Transverse colon (tissue), 4 donors: ENCODE measurements at places on chromosomes 1 and 21.

GRCh38 chr1:6241887-6242740, 1.9 kb upstream of the HES3 start:
- DNase-seq = no peak

- peak; percentile 66 for DNase-seq
These were observed 2.9 kb downstream of the GFI1 start for GRCh38 chr1:92483610-92484471.

DNA sequence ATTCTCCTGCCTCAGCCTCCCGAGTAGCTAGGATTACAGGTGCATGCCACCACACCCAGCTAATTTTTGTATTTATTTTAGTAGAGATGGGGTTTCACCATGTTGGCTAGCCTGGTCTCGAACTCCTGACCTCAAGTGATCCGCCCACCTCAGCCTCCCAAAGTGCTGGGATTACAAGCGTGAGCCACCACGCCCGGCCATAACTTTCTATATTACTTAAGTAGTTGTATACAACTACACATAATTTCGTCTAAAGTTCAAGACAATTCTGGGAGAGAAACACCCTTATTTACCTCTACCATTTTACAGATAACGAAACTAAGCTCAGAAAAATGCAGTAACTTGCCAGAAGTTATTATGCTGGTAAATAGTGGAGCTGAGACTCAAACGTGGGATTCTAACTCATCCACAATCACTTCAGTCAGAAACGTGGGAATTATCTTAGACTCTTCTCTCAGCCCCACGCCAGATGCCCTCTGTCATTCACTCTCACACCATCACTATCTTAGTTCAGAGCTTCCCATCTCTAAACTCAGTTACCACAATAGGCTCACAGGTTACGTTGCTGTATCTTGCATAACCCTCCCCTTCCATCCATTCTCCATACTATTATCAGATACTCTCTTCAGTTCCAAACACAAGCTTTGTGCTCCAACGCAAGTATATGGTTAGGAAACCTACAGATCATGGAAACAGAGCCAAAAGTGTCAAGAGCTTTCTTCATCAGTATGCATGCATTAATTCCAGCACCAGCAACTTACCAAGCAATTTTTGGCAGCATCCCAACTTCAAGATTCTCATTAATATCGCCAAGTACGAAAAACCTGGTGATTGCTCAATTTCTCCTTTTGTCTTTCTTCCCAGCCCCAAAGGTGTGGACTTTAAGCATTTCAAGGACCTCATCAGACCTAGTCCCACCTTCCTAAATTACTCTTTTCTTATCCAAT, 69.3 kb downstream of the RERE start:
- peak; percentile 58 for DNase-seq

DNA sequence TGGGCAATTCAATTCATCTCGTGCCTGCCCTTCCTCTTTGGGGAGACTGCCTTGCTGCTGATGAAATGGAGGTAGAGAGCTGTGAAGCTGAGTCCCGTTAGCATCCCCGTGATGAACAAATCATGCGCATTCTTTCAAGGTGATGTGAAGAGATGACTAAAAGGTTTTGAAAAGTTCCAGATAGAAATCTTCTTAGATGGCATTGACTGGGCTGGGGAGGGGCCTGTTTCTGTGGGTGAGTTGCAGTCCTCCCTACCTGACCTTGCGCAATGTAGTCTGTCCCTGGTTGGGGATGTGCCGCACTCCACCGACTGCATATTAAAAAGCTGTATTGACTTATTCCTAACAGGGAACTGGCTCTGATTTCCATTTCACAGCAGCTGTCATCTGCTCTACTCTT, 49.6 kb downstream of the ST6GALNAC3 start:
- no peak for DNase-seq

- DNase-seq = no peak
These were observed 56.9 kb downstream of the OPTC start for GRCh38 chr1:203550846-203551245.

DNA sequence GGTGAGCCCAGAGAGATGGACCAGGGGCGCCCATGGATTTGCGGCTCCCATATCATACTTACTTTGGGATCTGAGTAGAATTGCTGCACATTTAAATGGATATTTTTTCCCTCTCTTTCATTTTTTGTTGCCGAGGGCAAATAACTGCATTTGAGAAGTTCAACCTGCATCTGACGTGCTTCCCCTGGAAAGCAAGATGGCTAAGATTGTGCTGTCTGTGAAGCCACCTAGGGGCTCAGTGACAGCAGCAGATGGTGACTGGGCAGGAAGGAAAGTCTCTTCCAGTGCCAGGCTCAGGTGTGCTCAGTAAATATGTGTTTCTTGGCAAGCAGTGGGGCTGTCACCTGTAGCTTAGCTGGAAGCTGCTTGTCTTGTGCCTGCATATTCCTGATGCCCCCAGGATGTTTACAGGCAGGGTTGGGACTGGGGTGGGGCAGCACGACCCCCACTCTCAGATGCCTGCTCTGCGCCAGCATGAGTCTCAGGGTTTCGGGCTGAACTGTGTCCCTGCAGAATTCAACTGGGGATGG, 59.8 kb upstream of the ETV3 start:
- DNase-seq = no peak

DNA sequence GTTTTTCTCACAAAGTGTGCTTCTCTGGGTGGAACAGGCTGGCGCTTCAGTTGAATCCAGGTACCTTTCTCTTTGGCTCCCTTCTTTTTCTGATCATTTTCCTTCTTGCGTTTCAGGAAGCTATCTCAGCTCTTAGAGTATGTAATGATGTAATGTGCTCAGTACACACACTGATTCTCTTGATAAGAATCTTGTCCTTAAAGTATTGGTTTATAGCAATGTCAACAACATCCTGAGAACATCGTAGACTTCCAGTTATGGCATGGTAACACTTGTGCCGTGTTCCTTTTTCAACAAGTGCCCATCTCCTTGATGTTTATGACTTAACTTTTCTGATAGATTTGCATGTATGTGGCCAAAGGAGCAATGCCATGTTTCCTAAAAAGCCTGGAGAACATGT, 11.7 kb upstream of the ABCD3 start:
- DNase-seq = no peak

DNA sequence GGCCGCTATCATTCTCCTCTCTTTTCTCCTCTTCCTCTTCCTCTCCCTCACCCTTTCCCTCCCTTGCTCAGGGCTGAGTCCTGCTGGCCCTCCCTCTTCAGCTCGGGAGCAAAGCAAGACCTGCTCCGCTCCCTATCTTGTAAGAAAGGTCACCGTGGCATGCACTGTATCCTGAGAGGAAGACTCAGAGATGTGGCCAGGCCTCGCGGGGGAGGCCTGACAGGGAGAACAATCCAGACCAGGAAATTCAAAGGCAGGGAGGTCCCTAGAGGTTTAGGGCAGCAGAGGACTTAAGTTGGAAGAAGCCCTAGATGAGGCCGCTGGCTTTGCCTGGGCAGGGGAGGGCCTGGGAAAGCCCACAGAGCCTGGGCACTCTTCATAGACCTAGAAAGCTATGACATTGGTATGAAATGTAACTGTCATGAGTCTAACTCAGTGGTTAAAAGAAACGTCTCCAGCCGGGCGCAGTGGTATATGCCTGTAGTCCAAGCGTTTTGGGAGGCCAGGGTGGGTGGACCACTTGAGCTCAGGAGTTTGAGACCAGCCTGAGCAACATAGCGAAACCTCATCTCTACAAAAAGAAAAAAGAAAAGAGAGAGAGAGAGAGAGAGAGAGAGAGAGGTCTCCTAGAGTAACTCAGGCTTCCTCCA, 14.6 kb upstream of the PTAFR start:
- DNase-seq = no peak

DNA sequence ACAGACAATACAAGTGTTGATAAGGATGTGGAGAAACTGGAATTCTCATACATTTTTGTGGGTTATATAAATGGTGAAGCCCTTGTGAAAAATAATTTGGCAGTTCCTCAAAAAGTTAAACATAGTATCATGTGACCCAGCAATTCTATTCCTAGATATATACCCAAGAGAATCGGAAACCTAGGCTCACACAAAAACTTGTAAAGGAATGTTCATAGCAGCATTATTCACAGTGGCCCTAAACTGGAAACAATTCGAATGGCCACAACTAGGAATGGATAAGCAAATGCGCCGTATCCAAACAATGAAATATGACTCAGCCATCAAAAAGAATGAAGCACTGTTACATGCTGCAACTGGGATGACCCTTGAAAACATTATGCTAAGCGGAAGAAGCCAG, 3.9 kb upstream of the CD247 start:
- no peak for DNase-seq

DNA sequence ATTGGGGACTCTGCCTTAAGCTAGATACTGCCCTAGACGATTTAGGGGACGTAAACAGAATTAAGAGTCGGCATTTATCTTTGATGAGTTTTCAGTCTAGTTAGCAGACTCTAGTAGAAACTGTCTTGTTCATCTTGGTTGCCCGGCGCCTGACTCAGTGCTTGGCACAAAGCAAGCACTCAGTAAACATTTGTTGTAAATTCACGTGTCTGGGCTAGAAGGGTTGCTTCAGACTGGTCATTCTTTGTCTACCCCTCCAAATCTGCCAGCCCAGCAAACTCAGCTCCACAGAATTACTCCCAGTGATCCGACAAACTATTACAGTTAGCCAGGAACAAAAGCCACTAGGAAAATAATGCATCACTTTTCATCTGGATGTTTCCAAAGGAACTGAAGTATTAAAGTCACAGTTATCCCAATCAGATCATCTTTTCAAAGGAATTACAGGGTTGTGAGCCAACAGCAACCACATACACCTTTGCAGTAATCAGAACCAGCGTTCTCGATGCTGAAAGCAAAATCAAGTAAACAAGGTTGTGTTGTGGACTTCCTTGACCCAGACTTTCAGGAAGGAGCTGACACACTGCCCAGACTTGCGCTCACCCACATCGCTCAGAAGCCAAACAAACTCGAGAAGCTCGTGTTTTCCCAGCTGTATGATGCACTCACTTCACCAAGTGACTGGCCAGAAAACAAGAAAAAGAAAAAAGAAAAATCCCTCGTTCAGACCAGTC, 66.5 kb upstream of the GADD45A start:
- peak; percentile 31 for DNase-seq

DNA sequence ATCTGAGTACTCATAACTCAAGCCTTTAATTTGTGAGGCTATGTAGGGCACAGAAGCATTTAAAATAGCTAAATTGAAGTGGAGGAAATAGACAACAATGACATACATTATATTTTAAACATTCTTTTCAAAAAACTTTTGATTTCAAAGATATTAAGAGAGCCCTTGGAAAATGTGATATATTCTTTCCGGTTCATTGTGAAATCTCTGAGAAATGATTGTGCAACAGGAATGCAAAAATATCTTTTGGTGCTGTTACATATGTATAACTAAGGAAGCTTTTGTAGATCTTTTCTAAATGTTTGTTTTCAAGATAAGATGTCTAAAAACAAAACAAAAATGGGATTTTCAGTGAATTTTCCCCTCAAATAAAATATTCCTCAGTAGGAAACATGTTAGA, 185.2 kb downstream of the LEPR start:
- DNase-seq = no peak

DNA sequence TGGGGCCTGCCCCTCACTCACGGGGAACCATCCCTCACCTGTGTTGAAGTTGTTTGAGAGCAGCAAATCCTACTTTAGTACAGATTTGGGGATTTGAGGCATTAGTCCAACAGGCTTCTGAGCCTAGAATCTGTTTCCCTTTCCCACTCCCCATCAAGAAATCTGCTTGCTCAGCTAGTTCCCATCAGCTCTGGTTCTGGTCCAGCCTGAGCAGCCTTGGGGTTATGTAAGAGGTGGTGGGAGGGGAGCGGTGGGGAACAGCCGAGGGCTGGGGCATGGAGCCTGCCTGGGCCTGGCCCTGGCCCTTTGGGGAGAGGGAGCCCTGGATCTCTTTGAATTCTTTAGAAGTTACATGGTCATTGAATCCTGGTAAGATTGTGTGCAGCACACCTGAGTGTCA, 4.1 kb downstream of the GSTM5 start:
- no peak for DNase-seq

GRCh38 chr1:223700942-223701637, 11.2 kb upstream of the CAPN2 start:
- DNase-seq = no peak

GRCh38 chr1:42947117-42947516, 11.6 kb downstream of the SLC2A1 start:
- no peak for DNase-seq

GRCh38 chr1:201307231-201307630, 23.9 kb downstream of the PKP1 start:
- no peak for DNase-seq

GRCh38 chr1:7827126-7827955, 25.5 kb downstream of the UTS2 start:
- no peak for DNase-seq

GRCh38 chr1:160800142-160800541, 4.2 kb downstream of the LY9 start:
- no peak for DNase-seq

GRCh38 chr1:209853676-209854075, 25.9 kb downstream of the UTP25 start:
- DNase-seq = no peak

- no peak for DNase-seq
These were observed 547.4 kb downstream of the LTN1 start for GRCh38 chr21:28445141-28445830.

GRCh38 chr1:91683598-91683951, 182.9 kb downstream of the CDC7 start:
- peak; percentile 60 for DNase-seq

DNA sequence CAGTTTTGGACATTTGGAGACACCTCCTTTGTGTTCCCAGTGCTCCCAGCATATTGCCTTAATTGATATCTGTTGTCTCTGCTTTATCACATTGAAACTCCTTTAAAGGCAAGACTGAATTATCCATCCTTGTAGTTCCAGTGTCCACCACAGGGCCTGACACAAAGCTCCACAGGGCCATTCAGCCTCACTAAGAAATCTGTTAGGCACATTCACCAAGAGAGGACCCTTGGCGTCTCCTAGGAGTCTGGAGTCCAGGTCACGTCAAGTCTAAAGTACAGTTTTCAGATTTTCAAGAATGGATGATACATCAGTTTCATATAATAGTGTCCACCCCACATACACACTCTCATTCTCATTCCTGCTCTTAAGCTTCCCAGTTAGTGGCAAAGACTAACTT, 4.8 kb downstream of the ACP6 start:
- DNase-seq = no peak

DNA sequence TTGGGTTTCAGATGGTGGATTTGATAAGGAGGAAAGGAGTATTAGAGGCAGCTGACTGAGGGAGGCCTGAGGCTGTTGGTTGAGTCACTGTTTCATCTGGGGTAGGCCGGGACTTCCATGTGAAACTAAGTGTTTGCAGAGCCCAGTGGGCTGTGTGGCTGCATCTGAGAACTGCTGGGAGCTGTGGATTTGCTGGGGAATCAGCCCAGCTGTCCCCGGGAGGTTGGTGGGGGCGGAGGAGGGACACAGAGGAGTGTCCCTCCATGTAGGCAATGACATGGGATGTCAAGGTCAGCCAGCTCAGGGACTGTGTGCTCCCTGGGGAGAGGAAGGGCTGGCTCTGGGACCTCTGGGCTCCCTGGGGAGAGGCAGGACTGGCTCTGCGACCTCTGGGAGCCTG, 36.4 kb downstream of the SLC2A7 start:
- DNase-seq = no peak

DNA sequence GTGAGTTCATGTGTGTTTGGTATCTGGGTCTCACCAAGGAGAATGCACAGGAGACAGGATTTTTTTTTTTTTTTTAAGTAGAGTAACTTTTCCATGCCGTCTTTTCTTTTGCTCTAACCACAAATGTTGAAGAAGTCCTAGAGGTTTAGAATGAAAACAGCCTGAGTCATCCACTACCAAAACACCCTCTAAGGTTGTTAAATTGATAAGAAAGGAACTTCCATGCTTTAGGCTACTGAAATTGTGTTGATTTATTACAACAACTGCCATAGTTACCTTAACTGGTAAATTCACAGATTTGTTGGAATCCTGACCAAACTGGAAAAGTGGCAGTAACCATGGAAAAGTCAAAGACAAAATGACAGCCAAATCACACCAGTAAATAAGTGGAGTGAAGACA, 375.6 kb downstream of the AMY1C start:
- DNase-seq = no peak
